ENCODE measurements at places on chromosomes 4 and X. TPM values are rescaled to one million over a fixed set of nuclear protein-coding genes. Genes with fewer than 3 reads are reported as not detected.

- DNase-seq = no peak
Measured at GRCh38 chrX:16743604-16744325, 24.4 kb downstream of the SYAP1 start.

- no peak for DNase-seq
Measured at GRCh38 chrX:39532761-39533160, 565.0 kb downstream of the BCOR start.

DNA sequence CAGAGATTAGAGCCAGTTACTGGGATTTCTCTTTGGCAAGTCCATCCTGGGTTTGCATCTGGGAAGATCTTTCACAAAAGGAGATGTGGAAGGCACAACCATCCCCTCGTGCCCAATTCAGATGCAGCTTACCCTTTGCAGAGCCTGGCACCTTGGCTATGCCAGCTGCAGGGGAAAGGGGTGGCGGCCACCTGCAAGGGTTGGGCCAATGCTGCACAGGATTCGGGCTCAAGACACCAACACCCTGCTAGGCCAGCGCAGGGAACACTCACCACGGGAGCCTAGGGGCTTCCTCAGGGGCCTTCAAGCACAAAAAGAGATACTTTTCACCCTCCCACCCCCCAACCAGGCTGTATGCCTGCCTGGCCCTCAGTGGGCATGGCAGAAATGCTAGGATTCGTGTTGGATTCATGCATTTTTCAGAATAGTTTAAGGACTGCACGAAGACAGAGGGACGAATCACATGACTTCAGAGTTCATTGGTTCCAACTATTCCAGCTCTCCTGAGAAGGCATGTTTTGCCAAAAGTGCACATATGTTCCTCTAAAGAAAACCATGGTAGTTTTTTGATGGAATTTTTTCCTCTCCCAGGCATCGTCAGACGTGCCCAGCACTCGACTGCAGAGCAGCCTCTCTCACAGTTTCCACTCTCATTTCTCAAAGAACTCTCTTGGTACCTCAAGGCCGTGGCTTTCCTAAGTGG is 94.4 kb downstream of the PHKA2 start:
- no peak for DNase-seq

MAGED4B gene
- 175 TPM for total RNA-seq

- no peak for DNase-seq
Measured at GRCh38 chr4:55358668-55359067, 12.6 kb downstream of the SRD5A3 start.

- DNase-seq = no peak
Measured at GRCh38 chrX:34144246-34144645, 12.1 kb upstream of the FAM47A start.

ZMYM3 gene
- 85.2 TPM for total RNA-seq

- no peak for DNase-seq
Measured at GRCh38 chr4:168880811-168881595, 129.1 kb downstream of the CBR4 start.

DNA sequence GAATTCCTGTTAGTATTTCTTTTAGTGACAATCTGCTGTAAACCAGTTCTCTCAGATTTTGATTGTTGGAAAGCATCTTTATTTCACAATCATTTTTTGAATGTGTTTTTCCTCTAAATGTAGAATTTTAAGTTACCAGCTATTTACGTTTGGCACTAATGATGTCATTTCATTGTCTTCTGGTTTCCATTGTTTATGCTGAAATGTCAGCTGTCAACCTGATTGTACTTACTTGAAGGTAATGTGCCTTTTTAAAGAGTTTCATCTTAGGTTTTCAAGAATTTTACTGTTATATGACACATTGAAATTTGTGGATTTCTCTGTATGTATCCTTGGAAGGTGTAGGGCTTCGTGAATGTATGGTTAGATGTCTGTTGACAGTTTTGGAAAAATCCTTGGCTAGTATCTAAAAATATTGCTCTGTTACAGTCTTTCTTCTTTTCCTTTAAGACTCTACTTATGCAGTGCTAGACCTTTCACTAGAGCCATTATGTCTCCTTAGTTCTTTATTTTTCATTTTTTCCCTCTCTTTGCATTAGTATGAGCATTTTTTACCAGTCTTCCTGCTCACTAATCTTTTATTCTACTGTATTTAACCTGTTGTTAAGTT is 30.4 kb downstream of the SMAD1 start:
- no peak for DNase-seq

DNA sequence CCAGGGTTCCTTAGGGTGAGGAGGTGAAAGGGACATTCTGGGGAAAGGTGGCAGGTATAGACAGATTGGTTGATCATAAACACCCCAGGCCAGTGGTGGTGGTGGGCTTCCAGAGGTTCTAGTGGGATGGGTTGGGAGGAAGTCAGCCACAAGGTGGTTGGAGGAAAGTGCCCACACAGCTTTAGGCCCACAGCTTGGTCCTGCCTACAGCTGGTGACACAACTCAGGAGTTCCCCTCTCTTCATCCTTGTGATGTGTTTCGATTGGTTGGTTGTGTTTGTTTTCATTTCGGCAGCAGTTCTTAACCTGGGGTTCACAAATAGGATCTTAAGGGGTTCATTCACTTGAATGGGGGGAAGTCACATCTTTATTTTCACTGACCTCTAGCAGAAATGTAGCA is 157.0 kb downstream of the TMEM164 start:
- DNase-seq = no peak

DNA sequence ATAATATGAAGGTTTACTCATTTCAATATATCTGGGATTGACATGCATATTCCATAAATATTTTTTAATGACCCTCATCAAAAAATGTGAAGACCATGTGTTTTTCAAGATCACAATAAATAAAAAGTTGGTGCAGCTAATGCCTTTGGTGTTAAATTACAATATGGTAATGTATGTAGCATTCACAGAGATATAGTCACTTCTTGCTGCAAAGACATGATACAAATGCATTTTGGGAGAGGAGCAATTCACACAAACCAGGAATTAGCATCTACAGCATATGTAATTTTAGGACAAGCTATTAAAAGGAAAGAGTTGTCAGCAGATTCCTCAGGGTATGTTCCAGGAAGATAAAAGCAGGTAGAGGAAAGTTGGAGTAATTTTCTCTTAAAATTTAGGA is 734.5 kb upstream of the HTR2C start:
- DNase-seq = no peak

DNA sequence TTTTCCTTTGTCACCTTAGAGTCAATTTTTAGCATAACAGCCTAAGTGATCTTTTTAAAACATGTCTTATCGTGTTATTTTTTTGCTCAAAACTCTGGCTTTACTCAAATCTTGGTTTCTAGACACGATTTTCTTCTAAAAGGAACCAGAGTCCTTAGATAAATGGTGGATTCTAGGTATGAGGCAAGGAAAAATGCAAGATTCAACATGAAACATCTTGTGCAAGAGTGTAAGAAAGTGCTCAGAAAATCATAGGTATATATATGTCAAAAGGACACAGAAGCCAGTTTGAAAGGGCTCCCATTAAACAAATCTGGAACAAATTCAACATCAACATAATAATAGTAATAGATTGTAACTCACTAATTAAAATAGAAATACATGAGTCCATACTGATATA is 8.1 kb upstream of the ADGRG4 start:
- no peak for DNase-seq

DNA sequence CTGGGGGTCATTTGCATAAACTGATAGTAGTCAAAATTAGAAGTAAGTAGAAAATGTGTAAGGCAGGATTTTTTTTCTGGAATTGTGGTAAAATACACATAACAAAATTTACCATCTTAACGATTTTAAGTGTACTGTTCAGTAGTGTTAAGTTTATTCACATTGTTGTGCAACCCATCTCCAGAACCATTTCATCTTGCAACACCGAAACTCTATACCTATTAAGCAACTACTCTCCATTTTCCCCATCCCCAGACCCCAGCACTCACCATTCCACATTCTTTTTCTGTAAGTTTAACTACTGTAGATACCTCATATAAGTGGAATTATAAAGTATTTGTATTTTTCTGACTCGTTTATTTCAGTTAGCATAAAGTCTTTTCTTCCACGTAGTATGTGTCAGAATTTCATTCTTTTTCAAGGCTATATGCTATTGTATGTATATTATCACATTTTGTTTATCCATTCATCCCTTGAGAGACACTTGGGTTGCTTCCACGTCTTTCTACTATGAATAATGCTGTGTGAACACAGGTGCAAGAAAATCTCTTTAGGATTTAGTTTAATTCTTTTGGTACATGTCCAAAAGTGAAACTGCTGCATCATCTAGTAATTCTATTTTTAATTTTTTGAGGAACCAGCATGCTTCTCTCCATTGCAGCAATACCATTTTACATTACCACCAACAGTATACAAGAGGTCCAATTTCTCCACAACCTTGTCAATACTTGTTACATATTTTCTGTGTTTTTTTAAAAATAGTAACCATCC is 39.1 kb upstream of the NSUN7 start:
- DNase-seq = no peak

SMIM31 gene
- not detected for total RNA-seq

- no peak for DNase-seq
Measured at GRCh38 chr4:159232465-159233106, 129.7 kb downstream of the RAPGEF2 start.

DNA sequence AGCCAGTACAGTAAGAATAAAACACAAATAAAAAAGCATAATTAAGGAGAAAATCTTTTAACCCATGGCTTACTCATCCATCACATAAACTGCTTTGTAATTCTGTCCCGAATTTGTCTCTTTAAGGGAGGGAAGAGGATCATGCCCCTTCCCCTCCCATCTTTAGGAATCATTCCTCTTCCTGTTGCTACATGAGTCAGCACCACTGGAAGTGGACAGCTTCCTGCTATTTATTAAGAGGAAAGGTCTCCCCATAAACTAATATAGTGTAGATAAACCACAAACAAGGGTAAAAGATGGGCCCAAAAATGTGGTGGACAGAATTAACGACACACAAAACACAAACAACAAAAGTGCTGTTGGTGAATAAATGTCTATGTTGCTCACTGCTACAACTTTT is 75.8 kb downstream of the PPP3CA start:
- no peak for DNase-seq

DNA sequence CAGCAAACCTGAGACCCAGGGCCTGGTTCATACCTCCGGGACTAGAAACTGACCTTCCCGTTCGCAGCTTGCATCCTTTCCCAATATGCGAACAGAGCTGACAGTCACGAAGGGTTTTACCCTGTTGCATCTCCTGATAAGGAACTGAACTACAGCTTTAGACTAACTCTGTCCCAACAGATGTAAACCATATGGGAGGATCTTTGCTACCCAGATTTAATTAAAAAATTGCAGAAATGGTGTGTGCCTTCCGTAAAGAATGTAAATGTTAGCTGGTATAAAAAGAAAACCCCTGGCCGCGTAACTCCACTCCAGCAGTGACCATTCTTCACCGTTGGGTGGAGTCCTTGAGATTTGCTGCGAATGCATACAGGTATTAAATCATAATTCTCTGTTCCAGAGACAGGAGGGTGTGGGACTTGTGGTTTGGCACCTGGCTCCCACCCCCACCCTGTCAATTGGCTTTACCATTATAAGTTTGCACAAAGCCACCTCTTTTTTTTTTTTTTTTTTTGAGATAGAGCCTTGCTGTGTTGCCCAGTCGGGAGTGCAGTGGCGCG is 40.6 kb upstream of the SORCS2 start:
- no peak for DNase-seq

PPP2R2C gene
- 0.35 TPM for total RNA-seq

NKX6-1 gene
- total RNA-seq = 19.2 TPM

Data from neural crest cell (in vitro differentiated cells).